ENCODE measurements at places on chromosomes 7 and 10.

DNA sequence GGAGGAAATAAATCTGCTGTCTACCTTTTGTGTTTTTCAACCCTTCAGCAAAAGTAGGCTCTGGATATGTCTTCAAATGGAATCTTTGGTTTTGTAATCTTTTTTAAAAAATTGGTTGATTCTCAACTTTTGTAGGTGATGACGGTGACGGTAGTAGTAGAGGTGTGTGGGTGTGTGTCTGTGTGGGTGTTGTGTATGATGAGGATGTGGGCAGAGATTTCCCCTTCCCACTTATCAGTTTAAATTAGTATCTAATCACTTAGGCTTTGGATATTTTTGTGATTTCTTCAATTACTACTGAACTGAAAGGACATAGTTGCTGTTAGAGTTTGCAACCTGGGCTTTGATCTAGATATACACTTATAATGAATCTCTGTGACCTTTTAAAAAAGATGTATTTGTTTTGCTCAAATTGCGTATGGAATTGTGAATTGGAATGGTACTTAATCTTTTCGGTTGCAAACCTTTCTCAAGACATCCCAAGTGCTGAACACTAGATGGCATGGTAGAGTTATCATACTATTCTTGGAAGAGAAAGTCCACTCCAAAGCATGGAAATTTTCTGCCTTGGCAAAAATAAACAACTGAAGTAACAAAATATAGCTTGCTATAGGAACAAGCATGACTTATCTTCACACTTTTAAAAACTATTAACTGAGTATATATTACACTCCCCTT, 51.9 kb upstream of the A1CF start:
- no peaks in the 10 kb centered on the region for H3K36me3 ChIP-seq
- H3K4me3 ChIP-seq, result no peak overlapping the region
- no peak for DNase-seq
- no peak overlapping the region for H3K27ac ChIP-seq

GRCh38 chr10:111075577-111076185, 1.1 kb upstream of the ADRA2A start:
- H3K27ac ChIP-seq, result no peak overlapping the region
- peaks cover 8% of the 10 kb centered on the region for H3K36me3 ChIP-seq
- no peaks in the 10 kb centered on the region for H3K4me1 ChIP-seq
- H3K27me3 ChIP-seq, result peaks cover 28% of the 10 kb centered on the region

- H3K27me3 ChIP-seq, result no peaks in the 10 kb centered on the region
- no peak overlapping the region for H3K4me3 ChIP-seq
These were observed 106.0 kb downstream of the LRRC18 start for GRCh38 chr10:48833674-48834073.

GRCh38 chr7:101238226-101239182, 902 bp upstream of the CLDN15 start:
- H3K27me3 ChIP-seq, result no peaks in the 10 kb centered on the region
- H3K36me3 ChIP-seq, result peaks cover 4% of the 10 kb centered on the region
- H3K4me3 ChIP-seq, result no peak overlapping the region
- no peaks in the 10 kb centered on the region for H3K4me1 ChIP-seq
- no peak overlapping the region for H3K27ac ChIP-seq
- no peak for DNase-seq

DNA sequence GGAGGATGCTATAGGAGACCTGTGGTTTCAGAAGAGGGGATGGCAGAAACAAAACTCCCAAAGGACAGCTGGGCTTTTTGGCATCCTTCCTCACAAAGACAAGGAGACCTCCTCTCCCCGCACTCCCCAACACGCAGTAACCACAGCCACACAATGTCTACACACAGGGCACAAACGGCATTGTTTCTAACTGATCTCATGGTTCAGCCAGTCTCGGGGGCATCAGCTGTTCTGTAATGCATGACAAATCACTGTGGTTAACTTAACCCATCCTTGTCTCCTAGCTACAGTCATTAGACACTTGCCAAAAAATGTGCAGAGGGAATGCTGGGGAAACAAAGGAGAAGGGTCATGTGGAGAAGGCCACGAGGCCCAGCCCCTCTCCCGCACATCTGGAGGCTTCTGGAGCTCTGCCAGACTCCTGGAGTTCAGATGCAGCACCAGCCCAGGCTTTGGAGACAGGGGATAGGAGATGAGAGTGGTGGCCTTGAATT, 7.6 kb upstream of the ADAMTS14 start:
- no peak for DNase-seq
- no peak overlapping the region for H3K4me3 ChIP-seq

DNA sequence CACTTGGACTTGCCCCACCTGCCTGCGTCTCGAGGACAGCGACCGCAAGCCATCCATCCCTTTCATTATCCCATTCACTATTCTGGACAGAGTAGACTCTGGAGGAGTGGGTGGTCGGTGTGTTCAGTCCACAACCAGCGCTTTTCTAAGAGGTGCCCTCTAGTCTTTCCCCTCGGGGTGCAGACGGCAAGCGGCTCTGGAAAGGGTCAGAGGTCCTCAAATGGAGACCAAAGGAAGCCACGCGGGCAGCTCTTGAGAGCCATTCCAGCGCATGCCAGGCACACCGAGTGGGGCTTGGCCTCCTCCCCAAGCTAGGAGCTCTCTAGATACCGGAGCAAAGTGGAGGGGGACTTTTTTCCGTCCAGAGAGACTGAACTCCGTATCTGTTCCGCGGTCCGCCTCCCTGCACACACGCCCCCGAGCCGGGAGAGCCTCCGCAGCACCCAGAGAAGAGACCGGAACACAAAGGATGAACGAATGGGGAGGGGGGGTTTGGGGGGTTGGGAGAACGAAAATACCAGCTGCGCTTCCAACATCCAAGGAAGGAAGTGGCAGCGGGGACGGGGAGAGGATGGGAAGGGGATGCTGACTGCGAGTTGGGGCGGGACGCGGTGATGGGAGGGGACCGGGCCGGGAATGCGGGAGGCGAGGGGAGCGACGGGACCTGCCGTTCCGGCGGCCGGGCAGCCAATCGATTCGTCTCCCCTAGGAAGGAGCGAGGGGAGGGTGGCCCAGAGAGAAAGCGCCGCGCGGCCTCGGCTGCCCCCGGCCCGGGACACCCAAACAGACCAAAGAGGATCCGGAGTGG, 515 bp downstream of the GSDME start:
- peak; percentile 76 for DNase-seq
- H3K4me1 ChIP-seq, result peaks cover 3% of the 10 kb centered on the region
- peaks cover 26% of the 10 kb centered on the region for H3K27me3 ChIP-seq
- H3K27ac ChIP-seq, result no peak overlapping the region
- peak overlapping the region; percentile 92 for H3K4me3 ChIP-seq

DNA sequence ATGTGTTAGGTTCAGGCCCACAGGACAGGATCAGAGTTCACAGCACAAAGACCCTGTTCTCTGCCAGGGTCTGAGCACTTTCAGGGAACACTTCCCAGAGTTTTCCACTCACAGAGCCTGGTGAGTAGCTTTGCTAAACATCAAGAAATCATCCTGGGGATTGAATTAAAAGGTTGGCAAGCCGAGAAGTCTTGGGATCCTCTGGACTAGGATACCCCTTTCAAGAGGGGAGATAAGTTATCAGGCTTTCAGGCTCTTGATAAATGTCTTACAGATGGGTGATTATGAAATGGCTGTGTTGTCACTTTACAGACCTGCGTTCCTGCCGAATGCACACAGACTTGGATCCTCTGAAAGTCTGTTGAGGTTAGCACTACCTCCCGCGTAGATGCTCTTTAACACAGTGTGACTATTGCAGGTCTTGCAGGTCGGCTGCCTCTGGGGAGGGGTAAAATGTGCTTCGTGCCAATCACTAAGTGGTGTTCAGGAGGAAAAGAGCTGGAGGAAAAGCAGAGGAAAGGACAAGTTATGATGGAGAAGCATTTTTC, 473.5 kb upstream of the AKR1E2 start:
- H3K4me1 ChIP-seq, result no peaks in the 10 kb centered on the region
- no peak overlapping the region for H3K4me3 ChIP-seq
- H3K27ac ChIP-seq, result no peak overlapping the region
- H3K27me3 ChIP-seq, result no peaks in the 10 kb centered on the region
- no peak for DNase-seq

DNA sequence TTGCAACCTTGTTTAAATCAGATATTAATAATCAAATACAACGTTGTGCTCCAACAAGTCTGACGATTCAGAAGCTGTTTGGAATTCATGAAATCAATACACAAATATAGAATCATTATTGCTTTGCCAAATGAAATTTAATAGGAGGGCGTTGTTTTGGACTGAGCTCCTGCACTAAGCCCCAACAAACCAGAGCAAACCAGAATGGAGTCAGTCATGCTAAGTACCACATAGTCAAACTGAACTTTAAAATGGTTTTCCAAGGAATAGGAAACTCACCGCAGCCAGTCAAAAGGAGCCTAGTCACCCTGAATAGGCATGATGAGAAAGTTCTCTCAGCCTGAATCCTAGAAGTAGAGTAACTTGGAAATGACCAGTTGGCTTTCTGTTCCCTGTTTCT, 53.7 kb downstream of the HACD1 start:
- peaks cover 2% of the 10 kb centered on the region for H3K4me1 ChIP-seq
- no peak overlapping the region for H3K4me3 ChIP-seq
- no peaks in the 10 kb centered on the region for H3K27me3 ChIP-seq
- H3K36me3 ChIP-seq, result no peaks in the 10 kb centered on the region
- no peak overlapping the region for H3K27ac ChIP-seq

- no peaks in the 10 kb centered on the region for H3K4me1 ChIP-seq
- no peaks in the 10 kb centered on the region for H3K36me3 ChIP-seq
These were observed 175.4 kb upstream of the AKR1E2 start for GRCh38 chr10:4650582-4650981.

GRCh38 chr10:124598196-124598595, 136.6 kb downstream of the LHPP start:
- no peaks in the 10 kb centered on the region for H3K36me3 ChIP-seq
- no peak overlapping the region for H3K4me3 ChIP-seq
- H3K27me3 ChIP-seq, result no peaks in the 10 kb centered on the region
- no peak for DNase-seq
- no peak overlapping the region for H3K27ac ChIP-seq
- H3K4me1 ChIP-seq, result no peaks in the 10 kb centered on the region

GRCh38 chr7:75953931-75954330, 39.0 kb downstream of the POR start:
- no peak overlapping the region for H3K27ac ChIP-seq
- H3K4me3 ChIP-seq, result no peak overlapping the region
- DNase-seq, result no peak
- H3K4me1 ChIP-seq, result no peaks in the 10 kb centered on the region
- H3K36me3 ChIP-seq, result peaks cover 18% of the 10 kb centered on the region
- no peaks in the 10 kb centered on the region for H3K27me3 ChIP-seq

DNA sequence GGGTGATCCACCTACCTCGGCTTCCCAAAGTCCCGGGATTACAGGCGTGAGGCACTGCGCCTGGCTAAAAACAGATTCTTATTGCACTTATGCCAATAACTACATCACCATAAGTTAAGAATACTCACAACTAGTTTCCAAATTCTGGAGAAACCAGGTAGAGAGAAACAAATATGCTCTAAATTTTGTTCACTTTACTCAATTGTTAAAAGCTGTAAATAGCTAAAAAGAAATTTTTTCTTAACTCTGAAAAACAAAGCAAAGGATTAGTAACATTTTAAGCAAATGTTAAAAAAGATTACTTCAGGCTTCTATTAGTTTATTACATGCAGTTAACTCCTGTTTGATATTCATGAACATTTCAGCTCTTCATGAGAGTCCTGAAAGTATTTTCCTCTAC, 28.3 kb upstream of the ZMIZ2 start:
- H3K36me3 ChIP-seq, result no peaks in the 10 kb centered on the region
- H3K4me3 ChIP-seq, result no peak overlapping the region
- DNase-seq, result no peak
- H3K27ac ChIP-seq, result no peak overlapping the region
- no peaks in the 10 kb centered on the region for H3K4me1 ChIP-seq

DNA sequence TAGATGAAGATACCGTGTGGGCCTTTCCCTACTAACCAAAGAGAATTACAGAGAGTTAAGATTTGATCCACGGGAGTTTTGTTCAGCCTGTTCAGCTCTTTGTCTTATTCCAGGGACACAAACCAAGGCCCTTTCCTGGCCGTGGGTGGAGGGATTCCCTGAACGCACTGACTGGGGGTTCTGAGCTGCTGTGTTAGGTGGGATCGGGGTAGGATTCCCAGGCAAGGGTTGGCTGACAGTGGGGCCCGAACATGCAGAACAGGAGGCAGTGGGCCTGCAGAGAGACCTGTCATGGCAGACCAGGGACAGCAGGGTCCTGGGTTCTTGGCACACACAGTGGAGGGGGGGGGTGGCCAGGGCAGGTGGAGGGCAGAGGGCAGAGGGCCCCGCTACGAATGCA, 89.5 kb upstream of the MKI67 start:
- no peak for DNase-seq
- H3K4me3 ChIP-seq, result no peak overlapping the region
- H3K4me1 ChIP-seq, result no peaks in the 10 kb centered on the region
- no peak overlapping the region for H3K27ac ChIP-seq
- no peaks in the 10 kb centered on the region for H3K36me3 ChIP-seq

- no peaks in the 10 kb centered on the region for H3K36me3 ChIP-seq
- no peak for DNase-seq
- no peaks in the 10 kb centered on the region for H3K27me3 ChIP-seq
- H3K4me3 ChIP-seq, result no peak overlapping the region
- no peaks in the 10 kb centered on the region for H3K4me1 ChIP-seq
- H3K27ac ChIP-seq, result no peak overlapping the region
These were observed 17.4 kb upstream of the PROSER2 start for GRCh38 chr10:11805792-11806191.

DNA sequence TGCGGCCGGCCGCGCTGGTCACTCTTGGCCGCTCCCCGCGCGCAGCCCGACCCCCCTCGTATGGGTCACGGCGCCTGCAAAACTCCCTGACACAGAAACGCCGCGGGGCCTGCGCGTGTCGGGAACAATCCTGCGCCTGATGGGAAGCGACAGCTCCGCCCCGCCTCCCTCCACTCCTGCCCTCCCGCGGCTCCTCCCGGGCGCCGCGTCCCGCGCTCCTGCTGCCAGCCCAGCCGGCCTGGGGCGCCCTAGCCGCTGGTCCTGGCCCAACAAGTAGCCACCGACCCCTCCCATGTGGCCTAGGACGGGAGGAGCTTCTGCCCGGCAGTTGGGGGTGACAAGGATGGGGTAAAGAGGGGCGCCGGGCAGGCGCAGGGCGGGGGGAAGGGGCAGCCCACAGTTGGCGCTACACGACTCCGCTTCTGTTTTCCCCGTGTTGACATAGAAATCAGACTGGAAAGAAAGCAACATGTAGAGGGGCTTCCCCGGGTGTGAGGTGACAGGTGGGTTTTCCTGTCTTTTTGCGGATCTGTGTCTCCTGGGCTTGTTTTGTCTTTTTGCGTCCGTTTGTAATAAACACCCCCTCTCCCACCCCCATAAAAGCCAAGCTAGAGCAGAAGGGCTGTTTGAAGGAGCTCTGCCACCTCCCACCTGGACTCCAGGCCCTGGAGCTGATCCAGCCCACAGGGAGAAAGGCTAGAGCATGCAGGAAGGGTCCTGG, 35.1 kb upstream of the PAX2 start:
- no peaks in the 10 kb centered on the region for H3K36me3 ChIP-seq
- no peak for DNase-seq
- H3K4me1 ChIP-seq, result no peaks in the 10 kb centered on the region
- H3K27ac ChIP-seq, result no peak overlapping the region
- H3K27me3 ChIP-seq, result peaks cover 62% of the 10 kb centered on the region
- peak overlapping the region; percentile 41 for H3K4me3 ChIP-seq

GRCh38 chr7:55261386-55261770, 103.8 kb upstream of the LANCL2 start:
- H3K27me3 ChIP-seq, result no peaks in the 10 kb centered on the region
- H3K36me3 ChIP-seq, result no peaks in the 10 kb centered on the region
- DNase-seq, result peak; percentile 12
- H3K4me1 ChIP-seq, result no peaks in the 10 kb centered on the region
- no peak overlapping the region for H3K4me3 ChIP-seq
- H3K27ac ChIP-seq, result no peak overlapping the region
